ENCODE measurements at places on chromosomes 4 and X.

DNA sequence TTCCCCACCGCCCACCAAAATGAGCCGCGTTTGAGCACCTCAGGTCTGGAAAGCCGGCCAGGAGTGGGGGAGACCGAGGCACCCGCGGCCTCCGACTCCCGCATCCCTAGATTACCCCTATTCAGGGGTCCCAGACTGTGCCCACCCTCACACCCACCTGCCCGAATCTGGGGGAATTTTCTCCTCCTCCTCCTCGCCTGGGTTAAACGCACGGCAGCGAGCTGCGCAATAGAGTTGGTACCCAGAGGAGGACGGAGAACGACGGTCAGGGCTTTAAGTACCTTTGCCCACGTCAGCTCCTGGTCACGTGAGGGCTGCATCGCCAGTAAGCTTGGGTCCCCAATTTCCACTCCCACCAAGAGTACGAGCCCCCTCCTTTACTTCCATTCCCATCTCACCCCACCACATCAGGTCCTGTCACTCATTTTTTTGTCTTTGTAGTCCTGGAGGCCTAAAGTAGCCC lies at the start of gene ARMCX2:
ARMCX2 (minus strand) TSS at position 250 of the 463 bp plus-strand sequence. CDS start 2,262 bp downstream, outside the sequence.
- peak; percentile 76 for DNase-seq

GRCh38 chrX:132875650-132876522 lies 82.5 kb downstream of the HS6ST2 start:
- no peak for DNase-seq

DNA sequence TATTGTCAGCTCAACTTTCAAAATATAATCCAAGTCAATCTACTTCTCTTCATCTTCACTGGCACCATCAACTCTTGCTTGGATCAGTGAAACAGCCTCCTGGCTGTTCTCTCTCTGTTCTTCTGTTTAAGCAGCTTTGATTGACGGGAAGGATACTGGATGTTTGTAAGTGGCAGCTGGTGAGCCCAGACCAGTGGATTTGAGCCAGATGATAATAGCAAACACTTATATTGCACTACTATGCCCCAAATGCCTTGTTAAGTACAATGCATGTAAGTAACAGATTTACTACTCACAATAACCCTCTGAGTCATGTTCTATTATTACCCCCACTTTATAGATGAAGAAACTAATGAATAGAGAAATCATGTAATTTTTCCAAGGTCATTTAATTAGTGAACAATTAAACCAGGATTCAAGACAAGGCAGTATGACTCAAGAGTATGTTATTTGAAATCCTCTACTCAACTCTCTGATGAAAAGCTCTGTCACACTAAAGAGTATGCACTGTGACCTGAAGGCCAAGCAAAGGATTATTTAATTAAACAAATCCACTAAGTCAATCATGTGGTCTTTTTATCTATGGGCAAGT lies 44.8 kb downstream of the SPANXN3 start:
- no peak for DNase-seq

DNA sequence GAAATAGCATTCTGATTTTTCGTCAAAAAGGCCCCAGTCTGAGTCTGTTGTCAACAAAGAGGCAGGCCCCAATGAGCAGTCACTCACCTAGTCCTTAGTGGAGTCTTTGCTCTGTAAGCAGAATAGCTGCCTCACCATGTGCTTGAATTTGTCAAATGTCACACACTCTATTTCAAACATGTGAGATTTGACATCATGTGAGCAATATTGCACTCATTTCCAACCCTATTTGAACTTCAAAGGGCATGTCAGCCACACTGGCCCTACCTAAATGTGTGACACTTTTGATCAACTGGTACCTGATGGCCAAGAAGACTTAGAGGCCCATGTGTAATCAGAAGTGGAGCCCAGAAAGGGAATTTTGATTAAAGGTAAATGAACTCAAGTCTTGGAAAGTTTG lies 59.4 kb upstream of the PLAC1 start:
- DNase-seq, result no peak

DNA sequence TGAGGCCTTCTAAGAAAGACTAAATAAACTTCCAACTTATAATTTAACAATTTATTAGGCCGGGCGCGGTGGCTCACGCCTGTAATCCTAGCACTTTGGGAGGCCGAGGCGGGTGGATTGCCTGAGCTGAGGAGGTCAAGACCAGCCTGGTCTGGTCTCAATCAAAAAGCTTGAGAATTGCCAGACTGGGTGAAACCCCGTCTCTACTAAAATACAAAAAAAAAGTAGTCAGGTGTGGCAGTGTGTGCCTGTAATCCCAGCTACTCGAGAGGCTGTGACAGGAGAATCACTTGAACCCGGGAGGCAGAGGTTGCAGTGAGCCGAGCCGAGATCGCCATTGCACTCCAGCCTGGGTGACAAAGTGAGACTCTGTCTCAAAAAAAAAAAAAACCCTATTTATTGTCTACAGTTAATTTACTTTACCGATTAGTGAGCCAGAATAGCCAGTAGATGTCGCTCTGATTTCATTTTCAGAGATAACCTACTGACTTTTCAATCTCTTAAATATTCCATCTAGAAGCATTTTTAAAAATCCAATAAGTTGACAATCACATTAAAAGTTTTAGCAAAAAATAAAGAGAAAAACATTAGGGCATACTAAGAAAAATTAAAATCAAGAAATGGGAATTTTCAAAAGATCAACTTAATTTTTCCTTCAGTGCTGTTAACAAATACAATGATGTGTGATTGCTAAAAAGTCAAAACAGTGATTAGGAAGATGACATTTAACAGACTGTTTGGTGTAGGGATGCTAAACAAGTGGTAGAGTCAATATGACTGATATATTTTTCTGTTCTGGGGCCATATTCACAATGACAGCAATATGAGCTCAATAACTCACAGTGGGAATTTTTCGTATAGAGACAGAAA lies 4.3 kb upstream of the SHROOM3 start:
- peak; percentile 71 for DNase-seq

GRCh38 chr4:3671571-3672464 lies 94.4 kb upstream of the ADRA2C start:
- DNase-seq, result peak; percentile 10

- no peak for DNase-seq
These were observed at the start of gene P2RY10 for GRCh38 chrX:78945186-78945912. TSS of gene P2RY10 (plus strand) at chrX:78945391. CDS start at chrX:78960521, 15,130 bp downstream.

GRCh38 chr4:1683736-1684505 lies at the start of gene FAM53A:
TSS of gene FAM53A (minus strand) at chr4:1684313. CDS start at chr4:1668741, 15,572 bp downstream.
- peak; percentile 89 for DNase-seq

DNA sequence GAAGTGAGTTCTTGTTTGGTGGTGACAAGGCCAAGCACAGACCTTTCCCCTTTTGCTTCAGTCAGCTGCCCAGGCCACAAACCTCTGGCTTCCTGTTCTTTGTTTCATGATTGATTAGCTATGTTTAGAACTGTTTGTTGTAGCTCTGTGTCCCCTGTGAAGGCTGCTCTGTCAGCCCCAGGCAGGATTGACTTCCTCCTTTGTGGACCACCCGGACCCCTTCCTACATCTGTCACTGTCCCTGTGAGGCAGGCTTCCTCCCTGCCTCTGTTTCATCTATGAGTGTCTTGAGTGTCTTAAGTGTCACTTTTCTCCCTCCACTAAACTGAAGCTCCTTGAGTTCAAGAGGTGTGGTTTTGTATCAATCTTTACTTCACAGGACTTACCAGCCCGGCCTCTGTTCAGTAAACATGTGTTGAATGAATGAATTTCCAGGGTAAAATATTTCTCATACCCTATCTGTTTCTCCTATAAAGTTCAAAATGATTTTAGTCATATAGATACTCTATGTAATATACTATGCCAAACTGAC lies 83.5 kb downstream of the ZNF674 start:
- DNase-seq, result no peak

DNA sequence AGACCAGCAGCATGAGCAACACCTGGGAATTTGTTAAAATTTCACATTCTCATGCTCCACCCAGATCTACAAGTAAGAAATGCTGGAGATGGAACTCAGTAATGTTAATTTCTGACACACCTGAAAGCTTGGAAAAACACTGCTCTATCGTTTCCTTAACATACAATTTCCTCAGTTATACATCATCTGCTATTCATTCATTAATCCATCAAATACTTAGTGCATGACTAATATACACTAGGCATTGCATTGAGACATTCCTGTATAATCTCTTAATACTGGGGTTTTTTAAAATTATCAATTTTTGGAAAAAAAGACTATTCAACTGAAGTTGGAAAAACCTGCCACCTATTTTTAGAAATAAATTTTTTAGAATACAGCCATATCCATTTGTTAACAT lies 106.1 kb downstream of the CHM start:
- no peak for DNase-seq

DNA sequence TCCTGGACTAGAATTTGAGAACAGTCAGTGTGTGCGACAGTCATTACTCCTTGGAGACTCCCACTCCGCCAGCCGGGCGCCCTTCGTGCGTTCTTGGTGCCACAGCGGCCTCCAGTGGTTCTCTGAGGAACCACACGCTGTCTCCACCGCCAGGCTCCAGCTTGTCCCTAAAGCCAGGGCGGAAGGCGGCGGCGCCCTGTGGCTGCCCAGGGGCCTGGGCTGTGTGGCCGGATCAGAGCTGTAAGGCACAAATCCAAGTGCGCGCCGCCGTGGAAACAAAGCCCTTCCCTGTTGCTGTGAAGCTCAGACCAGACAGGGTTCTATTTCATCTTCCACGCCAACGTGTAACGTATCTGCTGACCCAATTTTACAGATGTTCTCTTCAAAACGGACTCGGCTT lies 34.2 kb downstream of the IDS start:
- peak; percentile 69 for DNase-seq

DNA sequence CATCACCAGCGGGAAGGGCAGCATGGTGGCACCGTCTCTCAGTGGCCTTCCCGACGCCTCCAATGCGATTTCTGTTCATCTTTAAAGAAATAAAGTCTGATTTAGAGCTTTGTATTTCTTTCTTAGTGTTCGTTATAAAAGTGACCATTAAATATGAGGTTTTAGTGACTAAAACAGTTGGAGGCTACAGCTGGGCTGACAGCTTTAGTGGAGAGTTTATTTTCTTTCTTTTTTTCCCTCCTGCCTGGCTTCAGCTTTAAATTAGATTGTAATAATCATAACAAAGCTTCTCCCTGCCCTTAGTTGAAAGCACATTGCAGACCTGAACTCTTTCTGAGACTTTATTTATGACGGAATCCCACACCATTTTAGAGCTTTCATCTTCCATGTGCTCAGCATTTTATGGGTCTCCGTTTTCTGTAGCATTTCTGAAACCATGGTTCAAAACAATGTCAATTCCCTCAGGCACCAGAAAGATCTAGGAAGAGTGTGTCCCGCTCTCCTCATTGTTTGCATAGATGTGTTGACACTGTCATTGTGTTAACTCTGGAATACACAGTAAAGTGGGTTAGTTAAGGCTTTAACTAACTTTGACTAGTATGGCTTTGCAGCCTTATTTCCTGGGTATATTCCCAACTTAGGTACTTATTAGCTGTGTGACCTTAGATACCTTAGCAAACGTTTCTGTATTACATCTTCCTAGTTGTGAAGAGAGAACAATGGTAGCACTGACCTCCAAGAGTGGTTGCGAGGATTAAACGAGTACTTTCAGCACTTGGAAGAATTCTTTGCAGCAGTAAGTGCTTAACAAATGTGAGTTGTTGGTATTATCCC lies 97.4 kb upstream of the PGRMC2 start:
- DNase-seq, result peak; percentile 40

DNA sequence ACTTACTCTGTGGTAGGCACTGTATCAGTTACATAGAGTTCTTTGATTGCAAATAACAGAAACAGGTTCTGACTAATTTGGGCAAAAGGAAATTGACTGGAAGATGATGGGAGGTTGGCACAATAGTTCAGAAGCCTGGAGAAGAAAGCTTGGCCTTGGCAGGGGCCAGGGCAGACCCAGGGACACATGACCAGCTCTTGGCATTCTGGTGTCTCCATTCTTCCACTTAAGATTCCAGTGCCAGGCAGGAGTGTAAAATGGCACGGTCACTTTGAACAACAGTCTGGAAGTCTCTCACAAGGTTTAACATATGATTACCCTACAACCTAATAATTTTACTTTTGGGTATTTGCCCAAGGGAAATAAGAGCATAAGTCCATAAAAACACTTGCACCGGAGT lies 175.9 kb downstream of the BCOR start:
- no peak for DNase-seq

DNA sequence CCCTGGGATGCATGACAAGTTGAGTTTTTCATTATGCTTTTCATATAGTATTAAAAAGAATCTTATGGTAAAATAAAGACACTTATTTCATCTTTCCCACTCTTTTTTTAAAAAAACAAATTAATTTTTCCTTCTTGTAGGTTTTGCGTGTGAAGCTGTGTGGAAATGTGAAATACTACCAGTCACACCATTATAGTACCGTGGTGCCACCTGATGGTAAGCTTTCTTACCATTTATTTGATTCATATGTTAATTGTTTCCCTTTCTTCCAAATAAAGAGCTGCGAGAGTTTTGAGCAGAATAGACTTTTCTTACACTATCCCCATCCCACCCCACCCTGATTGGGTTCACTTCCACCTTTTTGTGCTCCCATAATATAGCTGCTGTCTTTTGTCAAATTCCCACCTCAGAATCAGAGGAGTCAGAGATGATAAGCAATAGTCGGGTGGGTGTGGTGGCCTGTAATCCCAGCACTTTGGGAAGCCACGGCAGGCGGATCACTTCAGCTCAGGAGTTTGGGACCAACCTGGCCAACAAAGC lies 44.3 kb downstream of the CASP6 start:
- peak; percentile 9 for DNase-seq

- DNase-seq, result peak; percentile 85
These were observed 841 bp downstream of the ACOT9 start for GRCh38 chrX:23742174-23742696.

DNA sequence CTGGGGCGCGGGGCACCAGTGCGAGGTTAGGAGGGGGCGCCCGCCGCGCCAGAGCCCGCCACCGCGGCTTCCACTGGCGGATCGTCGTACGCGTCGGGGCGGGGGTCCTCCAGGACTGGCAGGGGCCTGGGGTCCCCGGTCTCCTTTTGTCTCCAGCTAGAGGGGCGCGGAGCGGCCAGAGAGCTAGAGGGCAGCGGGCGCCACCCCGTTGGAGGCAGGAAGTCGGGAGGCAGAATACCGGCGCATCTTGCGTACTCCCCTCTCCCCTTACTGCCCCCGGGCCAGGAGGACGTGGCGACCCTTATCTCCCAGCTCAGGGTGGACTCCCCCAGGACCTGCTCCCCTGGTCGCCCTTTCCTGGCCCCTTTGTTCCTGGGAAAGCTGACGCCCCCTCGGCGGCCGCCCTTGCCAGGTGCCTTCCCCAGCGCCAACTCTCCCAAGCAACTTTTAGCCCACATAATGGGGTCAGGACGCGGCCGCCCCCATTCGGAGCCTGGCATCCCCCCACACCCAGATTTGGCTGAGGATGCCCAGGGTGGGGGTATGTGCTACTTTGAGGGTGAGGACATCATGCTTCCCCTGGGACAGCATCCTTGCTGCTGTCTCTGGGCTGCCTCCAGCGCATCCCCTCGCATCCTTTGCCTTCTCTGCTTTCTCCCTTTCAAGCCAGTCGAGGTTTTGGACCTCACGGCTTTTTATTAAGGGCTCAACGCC lies 933 bp downstream of the CNKSR2 start:
- DNase-seq, result no peak

Data from EH (cell line).